ENCODE measurements at places on chromosomes 3 and 15.

DNA sequence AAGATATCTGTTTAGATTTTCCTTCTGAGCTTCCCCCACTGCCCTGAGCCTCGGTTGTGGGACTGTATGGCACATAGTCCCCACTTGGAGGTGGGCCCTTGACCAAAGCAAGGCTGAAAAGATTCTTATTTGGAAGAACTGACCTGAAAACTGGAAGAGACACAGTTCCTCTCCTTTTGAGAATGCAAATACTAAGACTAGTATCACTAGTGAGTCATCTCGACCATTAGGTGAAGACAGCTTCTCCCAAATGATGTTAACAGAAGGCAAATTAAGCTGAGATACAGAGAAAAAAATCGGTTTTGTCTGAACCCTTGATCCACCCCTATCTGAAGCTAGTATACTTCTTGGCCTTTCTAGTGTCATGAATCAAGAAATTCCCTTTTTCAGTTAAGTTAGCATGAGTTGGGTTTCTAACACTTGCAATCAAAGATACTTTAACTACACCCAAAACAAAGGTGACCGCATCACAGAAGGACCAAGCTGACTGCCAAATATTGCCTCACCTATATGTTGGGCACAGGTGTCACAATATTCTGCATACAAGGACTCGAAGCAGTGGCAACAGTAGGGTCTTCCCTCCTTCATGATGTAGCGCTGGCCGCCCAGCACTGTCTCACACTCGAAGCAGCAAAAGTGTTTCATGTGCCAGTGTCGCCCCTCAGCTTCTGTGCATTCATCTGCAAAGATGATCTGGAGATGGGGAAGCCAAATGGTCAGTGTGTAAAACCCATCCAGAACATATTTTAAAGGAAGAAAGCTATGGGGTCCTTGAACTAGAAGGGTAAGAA, 72.4 kb downstream of the PRICKLE2 start:
- DNase-seq, result no peak

- DNase-seq, result no peak
Measured at GRCh38 chr3:128185630-128186447, 32.6 kb downstream of the EEFSEC start.

DNA sequence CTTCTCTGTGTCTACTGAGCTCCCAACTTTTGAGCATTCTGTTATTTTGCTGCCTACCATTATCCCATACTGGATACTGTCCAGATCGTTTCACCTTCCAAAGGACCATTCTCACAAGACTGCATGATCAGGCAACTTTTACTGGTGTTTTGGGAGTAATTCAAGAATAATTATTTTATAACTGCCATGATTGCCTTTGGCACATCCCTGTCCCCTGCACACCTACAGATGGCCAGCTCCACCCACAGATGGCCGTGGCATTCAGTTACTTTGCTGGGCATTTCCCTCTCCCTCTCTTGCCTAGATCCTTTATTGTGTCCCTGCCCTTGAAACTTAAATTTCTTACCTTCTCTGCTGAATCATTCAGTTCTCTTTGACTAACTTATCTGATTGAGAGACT, 263.9 kb downstream of the DIPK2A start:
- no peak for DNase-seq

GRCh38 chr3:10577486-10577885, 72.1 kb upstream of the ATP2B2 start:
- DNase-seq, result no peak

GRCh38 chr15:98753726-98754656, 105.7 kb downstream of the IGF1R start:
- peak; percentile 24 for DNase-seq

DNA sequence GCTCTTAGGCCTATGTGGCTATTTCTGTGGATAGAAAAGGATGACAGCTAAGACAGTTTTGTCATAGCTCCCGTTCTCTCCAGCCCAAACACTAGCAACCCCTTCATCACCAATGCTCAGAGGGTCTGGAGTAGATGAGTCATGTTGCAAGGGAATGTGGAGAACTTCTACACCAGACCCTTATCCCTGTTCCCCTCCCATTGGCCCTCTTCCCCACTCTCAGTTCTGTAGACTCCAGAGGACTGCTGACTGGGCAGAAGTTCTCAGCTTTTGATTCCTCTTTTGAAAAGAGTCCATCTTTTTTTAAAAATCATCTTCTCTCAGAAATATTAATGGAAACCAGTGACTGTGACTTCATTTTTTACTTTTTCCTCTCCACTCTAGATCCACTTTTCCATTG, 2.4 kb upstream of the MYZAP start:
- DNase-seq, result peak; percentile 12

- DNase-seq, result no peak
Measured at GRCh38 chr3:43537225-43537624, 84.6 kb downstream of the ANO10 start.

DNA sequence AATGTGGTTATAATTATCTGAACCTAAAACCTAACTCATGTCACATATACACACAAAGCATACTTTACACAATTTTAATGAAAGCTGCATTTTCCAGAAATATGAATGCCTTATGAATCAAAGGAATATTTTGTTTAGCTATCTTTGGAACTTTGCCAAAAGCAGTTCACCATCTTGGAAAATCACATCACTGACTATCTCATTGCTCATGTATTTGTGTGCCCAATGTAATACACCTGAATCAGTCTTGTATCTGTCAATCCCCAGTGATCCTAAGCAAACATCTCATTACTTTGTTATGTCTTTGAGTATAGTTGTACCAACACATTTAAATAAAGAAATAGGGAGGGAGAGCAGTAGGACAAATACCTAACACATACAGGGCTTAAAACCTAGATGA, 15.6 kb upstream of the CD47 start:
- DNase-seq, result no peak

- peak; percentile 30 for DNase-seq
Measured at GRCh38 chr3:57948781-57949242, 59.4 kb upstream of the FLNB start.

DNA sequence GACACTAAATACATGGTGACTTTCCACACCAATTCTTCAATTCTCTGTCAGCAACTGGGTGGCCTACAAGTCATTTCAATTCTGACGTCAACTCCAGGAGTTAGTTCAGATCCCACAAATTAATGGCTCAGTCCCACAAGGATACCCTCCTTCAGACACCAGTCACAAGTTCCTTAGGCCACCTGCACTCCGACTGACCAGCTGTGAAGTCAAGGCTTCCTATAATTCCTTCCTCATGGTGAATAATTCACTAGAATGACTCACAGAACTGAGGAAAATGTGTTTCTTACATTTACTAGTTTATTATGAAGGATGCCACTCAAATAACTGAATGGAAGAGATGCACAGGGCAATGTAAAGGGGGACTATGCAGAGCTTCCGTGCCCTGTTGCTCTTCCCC, 6.3 kb upstream of the PIAS1 start:
- no peak for DNase-seq

DNA sequence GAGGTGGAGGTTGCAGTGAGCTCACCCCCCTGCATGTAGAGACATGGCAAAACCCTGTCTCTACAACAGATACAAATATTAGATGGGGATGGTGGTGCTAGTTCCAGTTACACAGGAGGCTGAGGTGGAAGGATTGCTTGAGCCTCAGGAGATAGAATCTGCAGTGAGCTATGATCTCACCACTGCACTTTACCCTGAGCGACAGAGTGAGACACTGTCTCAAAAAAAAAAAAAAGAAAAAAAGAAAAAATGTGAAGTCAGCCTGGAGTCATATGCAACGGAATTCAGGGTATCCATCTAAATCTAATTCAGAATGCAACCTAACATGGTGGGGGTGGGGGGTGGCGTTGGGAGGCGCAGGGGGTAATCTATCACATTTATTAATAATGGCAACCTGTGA, 37.1 kb upstream of the NR2F2 start:
- DNase-seq, result no peak

- DNase-seq, result no peak
Measured at GRCh38 chr3:128697341-128697740, 28.6 kb upstream of the RAB7A start.

DNA sequence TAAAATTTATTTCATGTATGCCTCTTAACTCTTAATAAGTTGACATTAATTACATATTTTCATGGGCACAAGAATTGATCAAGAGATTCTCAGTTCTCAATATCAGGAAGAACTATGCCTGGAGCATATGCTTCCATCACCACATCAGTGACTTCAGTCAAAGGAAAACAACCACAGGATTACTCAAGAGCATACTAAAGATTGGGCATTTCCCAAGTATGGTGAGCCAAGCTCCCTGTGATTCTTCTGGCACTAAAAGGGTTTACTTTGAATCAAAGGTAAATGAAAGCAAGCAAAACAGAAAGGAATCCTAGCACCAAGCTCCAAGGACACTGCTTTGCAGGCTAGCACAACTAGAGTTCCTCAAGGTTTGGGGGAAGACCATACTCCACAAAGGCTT, 44.6 kb downstream of the FMN1 start:
- DNase-seq, result no peak

GRCh38 chr15:62639906-62640605, 402.5 kb upstream of the TPM1 start:
- DNase-seq, result no peak

DNA sequence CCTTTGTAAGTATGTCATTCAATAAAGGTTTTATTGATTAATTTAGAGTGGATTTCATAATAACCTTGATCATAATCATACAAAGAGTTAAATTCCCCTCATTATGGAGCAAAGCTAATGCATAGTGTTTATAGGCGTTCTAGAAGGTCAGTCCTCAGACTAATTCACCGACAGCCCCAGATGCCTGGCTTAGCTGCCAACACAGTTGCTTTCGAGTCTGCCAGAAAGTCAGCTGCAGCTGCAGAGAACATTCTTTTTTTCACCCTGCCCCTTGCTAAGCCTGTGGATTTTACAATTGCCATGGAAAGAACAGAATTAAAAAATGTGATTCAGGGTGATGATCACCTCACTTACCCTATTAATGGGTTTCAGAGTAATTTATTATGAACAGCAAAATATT, 21.2 kb downstream of the CADM2 start:
- DNase-seq, result peak; percentile 86

DNA sequence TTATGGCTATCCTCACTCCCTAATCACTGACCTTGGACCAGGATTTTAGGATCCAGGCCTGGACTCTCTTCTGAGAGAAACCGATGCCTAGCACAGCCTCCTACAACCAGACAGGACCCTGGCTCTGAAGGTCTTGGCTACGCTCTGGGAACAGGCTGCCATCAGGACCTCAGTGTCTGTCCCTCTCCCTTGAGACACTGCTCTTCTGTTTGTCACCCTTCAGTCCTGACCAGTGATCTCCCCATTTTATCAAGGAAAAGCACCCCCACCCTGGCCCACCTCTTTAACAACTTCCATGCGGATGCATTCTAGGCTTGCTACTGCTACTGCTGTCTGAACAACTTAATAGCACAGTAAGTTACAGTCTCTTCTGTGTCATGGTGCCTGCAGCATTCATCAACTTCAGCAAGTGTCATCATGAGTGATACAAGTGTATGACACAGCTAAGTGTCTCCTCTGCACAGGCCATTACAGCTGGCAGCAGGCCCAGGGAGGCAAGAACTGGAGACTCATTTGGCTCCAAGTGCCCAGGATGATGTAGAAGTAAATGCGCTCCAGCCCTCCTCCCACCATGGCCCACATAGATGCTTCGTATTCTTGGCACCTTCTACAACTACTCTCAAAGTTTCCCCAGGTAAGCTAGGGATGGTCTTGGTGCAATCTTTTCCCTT, 302.4 kb downstream of the EPHB1 start:
- DNase-seq, result no peak

GRCh38 chr3:63791974-63792373, 27.1 kb upstream of the C3orf49 start:
- DNase-seq, result peak; percentile 49

- no peak for DNase-seq
Measured at GRCh38 chr3:156792114-156792513, 34.0 kb upstream of the LEKR1 start.

- peak; percentile 86 for DNase-seq
Measured at GRCh38 chr3:32143849-32144757, 37.7 kb downstream of the GPD1L start.

GRCh38 chr3:119542168-119542767, 17.1 kb downstream of the CD80 start:
- DNase-seq, result no peak

DNA sequence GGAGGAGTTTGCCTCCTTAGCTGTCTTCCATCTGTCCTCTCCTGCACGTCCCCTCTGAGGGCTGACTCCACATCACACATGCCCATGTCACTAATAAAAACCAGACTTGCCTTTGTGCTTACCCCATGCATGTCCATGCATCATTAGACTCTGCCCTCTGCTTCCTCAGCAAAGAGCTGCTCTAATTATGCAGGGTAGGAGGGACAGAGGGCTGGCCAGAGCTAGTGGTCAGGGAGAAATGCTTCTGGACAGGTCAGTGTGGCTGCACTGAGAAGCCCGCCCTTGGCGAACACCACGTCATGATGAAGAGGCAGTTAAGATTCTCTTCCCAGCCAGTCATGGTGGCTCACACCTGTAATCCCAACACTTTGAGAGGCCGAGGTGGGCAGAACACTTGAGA, 8.9 kb downstream of the CA12 start:
- no peak for DNase-seq

GRCh38 chr3:172607305-172608121, 84.3 kb upstream of the TNFSF10 start:
- no peak for DNase-seq

DNA sequence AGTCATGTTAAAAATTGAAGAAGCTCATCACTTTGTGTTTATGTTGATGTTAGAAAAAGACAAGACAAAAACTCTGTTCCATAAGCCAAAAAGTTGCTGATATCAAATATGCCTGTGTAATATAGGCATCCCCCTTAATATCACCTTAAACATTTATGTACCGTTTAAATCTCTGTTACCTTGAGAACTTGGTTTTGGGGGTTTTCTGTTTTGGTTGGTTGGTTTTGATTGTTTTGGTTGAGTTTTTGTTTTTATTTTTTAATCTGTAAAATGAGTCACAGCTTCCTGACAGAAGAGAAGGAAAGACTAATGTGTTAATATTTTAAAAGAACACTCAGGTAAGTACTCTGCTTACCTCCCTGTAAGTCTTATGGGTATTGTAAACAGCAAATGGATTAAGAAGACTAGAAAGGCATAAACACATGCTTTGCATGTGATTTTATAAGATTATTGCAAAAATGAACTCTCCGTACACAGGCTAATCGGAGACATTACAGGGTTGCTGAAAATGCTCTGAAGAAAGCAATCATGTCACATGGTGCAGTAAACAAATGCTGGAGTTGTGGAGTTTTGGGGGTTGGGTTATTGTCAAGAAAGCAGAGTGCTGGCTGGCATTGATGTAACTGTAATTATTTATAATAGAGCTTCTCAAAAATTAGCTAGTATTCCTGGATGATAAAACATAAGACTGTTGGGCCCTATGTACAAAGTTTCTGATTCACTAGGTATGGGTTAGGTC, 69.5 kb upstream of the MBNL1 start:
- DNase-seq, result no peak

DNA sequence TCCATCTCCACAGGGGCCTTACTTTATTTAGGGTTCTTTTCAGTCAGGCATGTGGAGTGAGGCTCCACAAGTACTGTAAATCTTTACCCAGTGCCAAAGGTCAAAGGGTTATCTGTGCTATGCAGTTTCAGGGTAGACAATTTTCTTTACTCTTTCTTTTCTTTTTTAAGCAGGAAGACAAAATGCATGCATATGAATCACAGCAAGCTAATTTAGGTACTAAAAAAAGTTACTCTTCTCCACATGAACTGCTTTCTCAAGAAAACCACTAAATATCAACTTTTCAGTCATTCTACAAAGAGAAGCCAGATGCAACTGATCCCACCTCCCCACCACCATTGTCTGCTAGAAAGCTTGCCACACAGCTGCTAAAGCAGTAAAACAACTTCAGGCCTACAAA, 73.3 kb upstream of the PYGO1 start:
- DNase-seq, result no peak

- peak; percentile 35 for DNase-seq
Measured at GRCh38 chr3:16831846-16832245, 52.9 kb upstream of the PLCL2 start.
